ENCODE measurements at places on chromosomes 16 and 17. TPM values are rescaled to one million over a fixed set of nuclear protein-coding genes. Genes with fewer than 3 reads are reported as not detected.

VWA3A gene
- not detected for total RNA-seq

- no peak for DNase-seq
Observed at GRCh38 chr17:42669977-42670788, 6.6 kb downstream of the PLEKHH3 start.

- peak; percentile 93 for DNase-seq
Observed at GRCh38 chr17:7561028-7561575, 617 bp upstream of the SENP3 start.

DNA sequence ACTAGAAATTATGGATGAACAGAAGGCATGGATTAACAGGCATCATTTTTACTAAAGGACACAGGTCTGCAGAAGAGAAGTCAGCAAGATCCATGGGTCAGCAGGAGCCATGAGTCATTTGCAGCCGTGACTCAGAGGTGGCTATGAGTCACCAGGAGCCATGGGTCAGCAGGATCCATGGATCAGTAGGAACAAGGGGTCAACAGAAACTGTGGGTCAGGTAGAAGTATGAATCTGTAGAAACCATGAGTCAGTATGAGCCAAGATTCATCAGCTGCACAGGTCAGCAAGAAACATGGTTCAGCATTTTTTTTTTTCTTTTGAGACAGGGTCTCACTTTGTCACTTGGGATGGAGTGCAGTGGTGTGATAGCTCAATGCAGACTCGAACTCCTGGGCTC lies 58.2 kb upstream of the HS3ST4 start:
- DNase-seq: no peak

DNA sequence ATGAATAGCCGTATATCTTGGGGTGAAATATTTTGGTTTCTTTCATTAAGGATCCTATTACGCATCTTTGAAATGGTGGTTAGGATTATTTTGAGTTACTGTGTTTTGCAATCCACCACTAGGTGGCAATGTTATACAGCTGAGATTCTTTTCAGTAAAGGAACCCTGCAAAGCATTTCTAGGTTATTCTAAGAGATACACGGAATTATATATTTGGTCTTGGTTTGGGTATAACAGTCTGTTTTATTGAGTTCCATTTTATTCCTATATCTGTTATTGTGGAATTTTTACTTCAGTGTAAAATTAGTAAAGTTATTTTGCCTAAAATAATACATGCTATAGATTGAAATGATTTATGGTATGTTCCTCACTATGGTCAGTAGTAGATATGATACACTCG lies 62.9 kb upstream of the CPHXL start:
- DNase-seq: no peak

- DNase-seq: no peak
Observed at GRCh38 chr17:80811181-80812105, 180.2 kb upstream of the CHMP6 start.

DNA sequence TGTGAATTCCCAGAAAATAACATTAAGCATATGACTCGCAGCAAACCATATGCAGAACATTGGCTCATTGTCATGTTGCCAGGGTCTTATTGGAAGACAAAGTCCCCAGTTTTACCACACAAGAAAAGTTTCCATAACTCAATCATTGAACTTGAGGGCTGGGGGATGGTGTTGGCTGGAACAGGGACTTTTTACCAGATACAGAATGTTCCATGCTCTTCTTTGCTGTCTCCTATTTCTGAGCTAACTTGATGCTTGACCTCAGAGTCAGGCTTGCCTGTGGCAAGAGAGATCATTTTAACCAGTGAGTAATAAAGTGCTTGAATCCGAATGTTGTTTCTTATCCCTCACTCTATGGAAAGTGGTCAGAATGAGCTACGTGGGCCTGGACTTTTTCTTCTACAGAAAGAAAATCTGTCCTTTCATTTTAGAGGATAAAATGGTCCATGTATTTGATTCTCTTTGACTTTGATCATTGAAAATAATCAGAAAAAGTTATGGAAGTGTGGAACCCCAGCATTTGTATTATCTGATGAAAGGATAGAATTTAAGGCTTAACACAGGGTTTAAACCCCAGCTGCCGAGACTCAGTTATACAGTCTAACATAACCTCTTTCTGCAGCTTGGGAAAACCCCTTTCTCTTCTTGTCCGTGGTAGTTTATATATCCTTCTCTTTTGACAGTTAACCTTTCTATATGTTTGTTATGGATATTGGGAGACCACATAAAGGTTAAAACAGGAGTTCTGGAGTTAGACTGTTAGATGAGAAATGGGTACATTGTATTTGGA lies 67.0 kb downstream of the TUBD1 start:
- no peak for DNase-seq

STX1B gene
- 1.2 TPM for total RNA-seq

GRCh38 chr17:55368706-55369105 lies 52.9 kb downstream of the MMD start:
- no peak for DNase-seq

DNA sequence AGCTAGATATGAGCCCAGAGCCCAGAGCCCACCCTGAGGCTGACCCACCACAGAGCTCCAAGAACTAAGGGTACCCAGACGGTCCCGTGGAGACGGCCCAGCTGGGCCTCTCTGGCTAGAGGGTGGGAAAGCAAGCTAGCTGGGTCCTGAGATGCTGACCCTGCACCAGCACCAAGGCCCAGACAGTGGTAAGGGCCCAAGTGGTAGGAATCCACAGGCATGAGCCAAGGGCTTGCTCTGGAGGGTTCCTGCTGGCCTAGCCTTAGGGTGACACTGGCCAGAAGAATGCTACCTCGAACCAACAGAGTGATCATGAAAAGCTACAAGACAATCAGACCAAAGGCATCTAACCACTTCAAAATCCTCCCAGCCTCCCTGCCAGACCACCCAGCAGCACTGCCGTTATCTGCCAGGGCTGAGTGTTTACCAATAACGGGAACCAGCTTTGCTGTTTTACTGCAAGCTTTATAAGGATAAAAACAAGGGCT lies 13.2 kb downstream of the HIC1 start:
- no peak for DNase-seq

- DNase-seq: no peak
Observed at GRCh38 chr17:16909472-16910246, 62.3 kb downstream of the TNFRSF13B start.

DNA sequence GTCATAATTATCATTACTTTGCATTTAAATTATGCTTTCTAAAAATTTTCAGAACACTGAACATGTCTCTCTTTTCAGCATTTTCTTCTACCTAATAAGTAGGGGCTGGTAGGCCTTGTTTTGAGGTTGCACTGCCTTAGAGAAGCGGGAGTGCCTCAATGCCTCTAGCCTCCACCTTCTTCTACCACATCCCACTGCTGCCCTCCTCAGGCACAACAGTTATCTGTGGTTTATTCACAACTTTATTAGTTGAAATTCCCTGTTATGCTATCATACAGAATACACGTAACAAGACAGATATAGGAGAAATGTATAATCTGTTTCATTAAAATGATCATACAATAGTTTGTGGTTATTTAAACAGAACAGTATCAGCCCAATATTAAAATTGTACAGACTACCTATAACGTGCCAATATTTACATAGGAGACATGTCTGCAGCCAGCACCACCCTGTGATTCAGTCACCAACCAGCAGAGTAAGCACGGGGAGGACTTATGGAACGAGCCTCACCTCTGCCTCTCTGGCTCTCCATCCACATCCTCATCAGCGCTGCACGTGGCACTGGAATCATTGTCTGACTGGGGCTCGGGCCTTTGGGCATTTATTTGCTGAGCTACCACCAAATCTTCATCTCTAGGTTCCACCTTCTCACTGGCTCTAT lies 101.2 kb downstream of the TTC19 start:
- no peak for DNase-seq

VAT1L gene
- 14.3 TPM for total RNA-seq

DNA sequence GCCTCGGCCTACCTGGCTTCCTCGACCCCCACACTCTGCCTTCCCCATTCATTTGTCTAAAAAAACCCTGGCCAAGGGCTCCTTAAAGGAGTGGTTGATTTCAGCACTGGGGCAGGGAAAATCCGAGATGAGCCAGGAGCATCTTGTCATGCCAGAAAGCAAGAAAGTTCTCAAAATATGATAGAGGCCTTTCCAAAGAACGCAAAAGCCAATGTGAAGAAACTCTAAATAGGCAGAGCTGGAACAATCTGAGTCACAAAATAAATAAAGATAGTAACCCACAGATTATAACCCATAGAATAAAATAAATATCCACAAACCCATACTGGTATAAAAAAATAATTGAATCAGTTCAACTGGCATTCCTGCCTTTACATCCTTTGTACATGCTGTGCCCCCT lies 192.3 kb upstream of the SALL1 start:
- no peak for DNase-seq

SP6 gene
- 0.50 TPM for total RNA-seq

GRCh38 chr16:51937771-51938170 lies 609.2 kb downstream of the TOX3 start:
- DNase-seq: no peak

GRCh38 chr16:15031586-15031985 lies 24.3 kb downstream of the NTAN1 start:
- DNase-seq: no peak

DNA sequence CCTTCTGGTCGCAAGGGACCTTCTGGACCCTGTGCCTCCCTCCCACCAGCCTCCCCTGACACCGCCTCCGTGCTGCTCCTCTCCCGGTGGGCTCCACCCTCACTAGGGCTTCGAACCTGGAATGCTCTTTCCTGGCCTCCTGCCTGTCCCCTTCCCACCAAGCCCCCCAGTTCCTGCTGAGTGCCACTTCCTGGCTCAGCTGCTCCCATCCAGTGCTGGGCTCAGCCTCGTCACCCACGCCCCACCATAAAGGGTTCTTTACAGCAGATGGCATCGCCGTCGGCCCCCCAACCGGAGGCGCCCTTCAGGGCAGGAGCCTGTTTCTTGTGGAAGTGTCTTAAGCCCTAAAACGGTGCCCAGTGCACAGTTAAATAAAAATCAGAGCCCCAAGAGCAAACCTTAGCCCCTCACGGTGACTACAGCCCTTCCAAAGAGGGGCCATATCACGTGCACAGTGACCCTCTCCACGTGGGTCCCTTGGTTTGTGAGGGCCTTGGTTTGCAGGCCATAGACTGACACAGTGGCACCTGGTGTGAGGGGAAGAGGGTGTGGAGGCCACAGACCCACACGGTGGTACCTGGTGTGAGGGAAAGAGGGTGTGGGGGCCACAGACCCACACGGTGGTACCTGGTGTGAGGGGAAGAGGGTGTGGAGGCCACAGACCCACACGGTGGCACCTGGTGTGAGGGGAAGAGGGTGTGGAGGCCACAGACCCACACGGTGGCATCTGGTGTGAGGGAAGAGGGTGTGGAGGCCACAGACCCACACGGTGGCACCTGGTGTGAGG lies 111.4 kb downstream of the METRNL start:
- DNase-seq: no peak

PRDM7 gene
- total RNA-seq: not detected

- no peak for DNase-seq
Observed at GRCh38 chr16:86074651-86075487, 175.9 kb downstream of the IRF8 start.

GRCh38 chr17:44501866-44502375 lies 1.3 kb downstream of the GPATCH8 start:
- DNase-seq: no peak

TBC1D3D gene
- total RNA-seq: 0.41 TPM

GRCh38 chr17:16989230-16989952 lies 17.5 kb upstream of the TNFRSF13B start:
- DNase-seq: no peak

- DNase-seq: no peak
Observed at GRCh38 chr17:36153895-36154610, 22.4 kb downstream of the TBC1D3B start.

MRPL45 gene
- total RNA-seq: 24.2 TPM
